Subcutaneous preadipocyte (primary cell): ENCODE measurements at places on chromosomes 3 and 15. TPM values are rescaled to one million over a fixed set of nuclear protein-coding genes. Genes with fewer than 3 reads are reported as not detected.

Gene PDCD7
- total RNA-seq, result 18.7 and 26.6 TPM in 2 replicates

Gene EMC7
- 30.9 and 32.7 TPM in 2 replicates for total RNA-seq

Gene CYP1A2
- not detected in 2 replicates for total RNA-seq

Gene ITGA11
- 0.20 and 0.37 TPM in 2 replicates for total RNA-seq

Gene UPK1B
- not detected in 2 replicates for total RNA-seq

Gene GOLGA8G
- total RNA-seq, result not detected in 2 replicates

Gene REC114
- total RNA-seq, result not detected in 2 replicates

Gene CDHR4
- 0.37 TPM in 1 of 2 replicates, not detected in the other for total RNA-seq

Gene IL5RA
- total RNA-seq, result not detected in 2 replicates

Gene NMNAT3
- total RNA-seq, result 0.39 and 1.1 TPM in 2 replicates

Gene KLF15
- 2.0 and 4.4 TPM in 2 replicates for total RNA-seq

Gene AQR
- 22.8 and 30.9 TPM in 2 replicates for total RNA-seq

Gene PLA2G4D
- not detected in 2 replicates for total RNA-seq

Gene GPR15
- total RNA-seq, result not detected in 2 replicates

Gene TEX9
- 4.1 and 5.5 TPM in 2 replicates for total RNA-seq

Gene PIAS1
- 27.4 and 27.9 TPM in 2 replicates for total RNA-seq

Gene IL12A
- 1.1 and 3.5 TPM in 2 replicates for total RNA-seq

Gene AADACL2
- not detected in 2 replicates for total RNA-seq

Gene SELENOS
- total RNA-seq, result 44.5 and 47.9 TPM in 2 replicates

Gene GYG1
- total RNA-seq, result 34.2 and 38.9 TPM in 2 replicates

Gene OR5K2
- not detected in 2 replicates for total RNA-seq

Gene ADPRH
- 2.7 and 5.9 TPM in 2 replicates for total RNA-seq

Gene ISG20
- 2.2 and 4.8 TPM in 2 replicates for total RNA-seq

Gene GP5
- total RNA-seq, result under 0.01 TPM in 1 of 2 replicates, not detected in the other

Gene FGF7
- total RNA-seq, result 59.0 and 94.4 TPM in 2 replicates

Gene FYTTD1
- 26.8 and 27.4 TPM in 2 replicates for total RNA-seq

Gene TP53BP1
- 43.4 and 61.0 TPM in 2 replicates for total RNA-seq

Gene LRRC2
- total RNA-seq, result 0.78 and 1.1 TPM in 2 replicates

Gene ITGB5
- total RNA-seq, result 143 and 164 TPM in 2 replicates

Gene SPINT1
- under 0.01 TPM in 1 of 2 replicates, not detected in the other for total RNA-seq

Gene PDE8A
- 19.8 and 23.7 TPM in 2 replicates for total RNA-seq

Gene FBN1
- total RNA-seq, result 954 and 1,082 TPM in 2 replicates

Gene LEO1
- 20.9 and 26.2 TPM in 2 replicates for total RNA-seq

Gene SKIL
- total RNA-seq, result 13.2 and 18.0 TPM in 2 replicates

Gene LRRC34
- 4.4 and 9.8 TPM in 2 replicates for total RNA-seq
